ENCODE measurements at places on chromosomes 1 and 21. TPM values are rescaled to one million over a fixed set of nuclear protein-coding genes. Genes with fewer than 3 reads are reported as not detected.

DNA sequence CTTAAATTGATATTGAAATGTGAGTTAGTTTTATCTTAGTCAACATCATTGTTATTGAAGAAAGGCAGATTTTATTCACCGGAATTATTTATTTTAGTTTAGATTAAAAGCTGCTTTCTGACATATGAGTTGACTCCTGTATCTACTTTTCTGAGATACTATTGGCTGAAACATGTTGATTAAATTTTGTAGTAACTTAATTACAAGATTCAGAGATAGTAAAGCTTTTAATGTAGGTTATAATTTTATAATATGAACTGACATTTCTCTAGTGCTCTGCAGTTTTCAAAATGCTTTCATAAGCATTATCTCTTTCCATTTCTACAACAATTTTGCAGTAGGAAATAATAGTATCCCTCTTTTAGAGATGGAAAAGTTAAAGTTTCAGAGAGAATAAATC is 616.0 kb downstream of the USP25 start:
- DNase-seq, result no peak

The OVAAL gene
- total RNA-seq, result not detected

- DNase-seq, result no peak
Measured at GRCh38 chr1:18778437-18778836, 81.0 kb downstream of the TAS1R2 start.

The ECM1 gene
- 15.5 TPM for total RNA-seq

The CYP4B1 gene
- 268 TPM for total RNA-seq

- no peak for DNase-seq
Measured at GRCh38 chr1:110241516-110241915, 31.4 kb downstream of the KCNC4 start.

DNA sequence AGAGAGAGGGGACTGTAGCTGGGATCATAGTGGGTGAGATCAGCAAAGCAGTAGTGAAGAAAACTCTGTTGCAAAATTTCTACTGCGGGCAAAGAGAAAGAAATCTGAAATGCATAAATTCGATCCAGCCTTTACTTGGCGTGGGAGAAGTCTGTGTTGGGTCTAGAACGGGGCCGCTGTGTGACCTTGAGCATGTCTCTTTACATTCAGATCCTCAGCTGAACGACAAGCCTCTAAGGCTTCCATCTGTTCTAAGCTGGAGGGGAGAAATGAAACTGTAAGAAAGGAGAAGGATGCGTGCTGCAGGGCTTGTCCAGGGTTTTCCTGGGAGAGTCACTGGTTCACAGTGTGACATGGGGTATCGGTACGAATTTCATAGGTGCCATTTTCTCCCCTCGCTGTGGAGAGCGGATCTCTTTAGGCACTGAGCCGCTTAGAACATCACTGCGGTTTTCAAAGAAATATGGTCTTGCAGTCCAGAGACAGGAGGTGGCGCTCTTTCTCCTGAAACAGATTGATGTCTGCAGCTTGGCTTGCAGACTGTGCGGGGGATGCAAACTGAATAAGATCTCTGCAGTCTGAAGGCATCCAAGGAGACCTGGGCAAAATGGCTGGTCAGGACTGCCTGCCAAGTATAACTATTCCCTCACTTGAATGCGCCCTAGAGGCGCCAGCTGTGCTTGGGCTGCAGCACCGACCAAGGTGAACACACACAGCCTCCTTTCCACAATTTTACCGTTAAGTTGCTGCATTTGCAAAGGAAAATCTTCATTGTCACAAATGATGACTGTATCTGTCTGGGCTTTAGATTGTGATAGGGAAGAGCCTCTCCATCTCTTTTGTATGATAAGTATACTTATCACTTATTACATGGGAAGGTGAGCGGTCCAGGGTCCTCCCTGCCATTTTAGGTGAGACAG is 104.1 kb downstream of the XCL2 start:
- peak; percentile 66 for DNase-seq

GRCh38 chr1:157390651-157391050 is 161.7 kb downstream of the FCRL5 start:
- no peak for DNase-seq

The S100A14 gene
- total RNA-seq, result 112 TPM

The RIT1 gene
- 49.9 TPM for total RNA-seq

The GJA8 gene
- total RNA-seq, result not detected

The SLFNL1 gene
- total RNA-seq, result 2.8 TPM

GRCh38 chr1:46218443-46218842 is 15.3 kb downstream of the LURAP1 start:
- no peak for DNase-seq

DNA sequence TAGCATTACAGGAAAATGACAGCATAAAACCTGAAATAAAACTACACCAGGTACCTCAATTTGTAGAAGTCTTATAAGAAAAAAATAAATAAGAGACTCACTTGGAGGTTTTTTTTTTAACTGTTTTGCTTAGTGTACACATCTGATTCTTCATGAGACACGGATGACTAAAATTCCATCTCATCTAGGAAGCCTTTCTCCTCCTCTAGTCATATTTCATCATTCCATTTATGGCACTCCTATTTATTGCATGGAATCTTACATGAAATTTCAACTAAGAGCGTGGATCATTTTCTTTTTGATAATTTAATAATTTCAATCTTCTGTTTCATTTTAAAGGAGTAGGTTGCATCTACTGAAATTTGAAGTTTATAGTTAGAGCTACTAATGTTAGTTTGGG is 1.6 kb upstream of the PTGS2 start:
- DNase-seq, result no peak

DNA sequence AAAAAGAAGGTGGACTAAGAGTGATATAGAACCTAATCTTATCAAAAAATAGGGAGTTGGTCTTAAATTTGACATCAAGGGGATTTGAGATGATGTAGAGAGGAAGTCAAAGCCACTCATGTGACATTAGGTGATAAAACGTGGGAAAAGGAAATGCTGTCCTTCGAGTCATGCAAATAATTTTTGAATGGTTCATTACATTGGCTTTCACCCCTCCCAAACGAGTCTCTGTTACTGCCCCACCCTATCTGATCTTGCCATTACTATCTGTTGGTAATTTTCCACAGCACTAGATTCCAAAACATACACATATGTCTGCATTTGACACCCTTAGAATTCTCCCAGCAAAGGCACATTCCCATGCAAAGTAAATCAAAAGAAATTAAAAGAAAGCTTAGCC is 531.1 kb upstream of the ADAMTS5 start:
- no peak for DNase-seq

DNA sequence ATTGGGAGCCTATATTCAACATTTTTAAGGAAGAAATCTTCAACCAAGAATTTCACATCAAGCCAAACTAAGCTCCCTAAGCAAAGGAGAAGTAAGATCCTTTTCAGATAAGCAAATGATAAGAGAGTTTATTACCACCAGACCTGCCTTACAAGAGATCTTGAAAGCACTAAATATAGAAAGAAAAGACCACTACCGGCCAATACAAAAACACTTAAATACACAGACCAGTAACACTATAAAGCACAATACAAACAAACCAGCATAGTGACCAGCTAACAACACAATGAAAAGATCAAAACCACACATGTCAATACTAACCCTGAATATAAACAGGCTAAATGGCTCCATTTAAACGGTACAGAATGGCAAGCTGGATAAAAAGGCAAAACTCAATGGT is 165.4 kb downstream of the MRPL39 start:
- no peak for DNase-seq

- DNase-seq, result no peak
Measured at GRCh38 chr1:27966402-27967105, 6.8 kb downstream of the XKR8 start.

DNA sequence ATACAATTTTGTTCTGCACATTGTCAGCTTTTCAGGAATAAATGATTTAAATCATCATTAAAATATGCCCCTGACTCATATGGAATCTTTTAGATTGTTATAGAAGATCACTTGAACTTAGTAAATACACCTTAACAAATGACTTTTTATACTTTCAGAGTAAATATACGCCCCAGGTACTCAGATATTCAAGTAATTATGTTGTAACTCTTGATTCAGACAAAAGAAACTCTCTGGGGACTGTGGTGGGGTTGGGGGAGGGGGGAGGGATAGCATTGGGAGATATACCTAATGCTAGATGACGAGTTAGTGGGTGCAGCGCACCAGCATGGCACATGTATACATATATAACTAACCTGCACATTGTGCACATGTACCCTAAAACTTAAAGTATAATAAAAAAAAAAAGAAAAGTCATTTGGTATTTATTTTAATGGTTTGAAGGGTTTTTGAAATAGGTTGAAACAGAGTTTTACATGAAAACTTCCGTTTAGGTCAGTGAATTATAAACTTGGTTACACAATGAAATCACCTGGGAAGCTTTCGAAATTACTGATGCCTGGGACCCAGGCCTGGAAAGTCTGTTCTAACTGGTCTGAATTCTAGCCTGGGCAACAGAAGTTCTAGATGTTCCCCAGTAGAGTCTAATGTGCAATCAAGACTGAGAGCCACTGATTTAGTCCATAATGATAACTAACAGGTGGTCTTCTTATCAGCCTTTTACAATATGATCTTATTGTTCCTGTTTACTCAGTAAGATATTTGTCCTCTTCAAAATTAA is 320.5 kb upstream of the NR5A2 start:
- no peak for DNase-seq

The VANGL2 gene
- 6.3 TPM for total RNA-seq

DNA sequence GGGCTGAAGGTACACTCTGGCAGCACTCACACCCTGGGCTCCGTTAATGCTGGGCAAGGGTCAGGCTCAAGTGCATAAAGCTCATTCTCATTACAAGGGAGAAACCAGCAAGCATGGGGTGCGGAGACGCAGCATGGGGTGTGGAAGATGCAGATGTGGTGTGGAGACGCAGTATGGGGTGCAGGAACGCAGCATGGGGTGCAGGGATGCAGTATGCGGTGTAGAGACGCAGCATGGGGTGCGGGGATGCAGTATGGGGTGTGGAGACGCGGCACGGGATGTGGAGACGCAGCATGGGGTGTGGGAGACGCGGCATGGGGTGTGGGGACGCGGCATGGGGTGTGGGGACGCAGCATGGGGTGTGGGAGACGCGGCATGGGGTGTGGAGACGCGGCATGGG is 390.7 kb downstream of the NPHP4 start:
- no peak for DNase-seq

DNA sequence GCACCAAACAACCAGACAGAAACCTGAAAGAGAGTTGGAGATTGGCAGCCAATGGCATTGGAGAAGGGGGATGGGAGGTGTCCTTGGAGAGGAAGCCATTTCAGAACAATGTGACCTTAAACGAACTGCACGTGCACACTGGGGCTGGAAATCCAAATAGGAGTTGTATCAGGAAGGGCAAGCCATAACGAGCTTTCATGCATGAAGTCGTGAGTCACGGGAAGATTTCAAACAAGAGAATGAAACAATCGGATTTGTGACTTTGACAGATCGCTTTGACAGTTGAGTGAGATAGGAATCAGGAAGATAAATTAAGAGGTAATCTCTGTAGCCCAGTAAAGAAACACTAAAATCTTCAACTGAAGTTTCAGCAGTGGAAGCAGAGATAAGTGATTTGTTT is 445.8 kb upstream of the ZP4 start:
- no peak for DNase-seq

- no peak for DNase-seq
Measured at GRCh38 chr21:41709965-41710822, 56.7 kb downstream of the RIPK4 start.

The KMO gene
- 19.0 TPM for total RNA-seq

The KCNA3 gene
- 8.9 TPM for total RNA-seq

The LIN9 gene
- total RNA-seq, result 4.6 TPM

DNA sequence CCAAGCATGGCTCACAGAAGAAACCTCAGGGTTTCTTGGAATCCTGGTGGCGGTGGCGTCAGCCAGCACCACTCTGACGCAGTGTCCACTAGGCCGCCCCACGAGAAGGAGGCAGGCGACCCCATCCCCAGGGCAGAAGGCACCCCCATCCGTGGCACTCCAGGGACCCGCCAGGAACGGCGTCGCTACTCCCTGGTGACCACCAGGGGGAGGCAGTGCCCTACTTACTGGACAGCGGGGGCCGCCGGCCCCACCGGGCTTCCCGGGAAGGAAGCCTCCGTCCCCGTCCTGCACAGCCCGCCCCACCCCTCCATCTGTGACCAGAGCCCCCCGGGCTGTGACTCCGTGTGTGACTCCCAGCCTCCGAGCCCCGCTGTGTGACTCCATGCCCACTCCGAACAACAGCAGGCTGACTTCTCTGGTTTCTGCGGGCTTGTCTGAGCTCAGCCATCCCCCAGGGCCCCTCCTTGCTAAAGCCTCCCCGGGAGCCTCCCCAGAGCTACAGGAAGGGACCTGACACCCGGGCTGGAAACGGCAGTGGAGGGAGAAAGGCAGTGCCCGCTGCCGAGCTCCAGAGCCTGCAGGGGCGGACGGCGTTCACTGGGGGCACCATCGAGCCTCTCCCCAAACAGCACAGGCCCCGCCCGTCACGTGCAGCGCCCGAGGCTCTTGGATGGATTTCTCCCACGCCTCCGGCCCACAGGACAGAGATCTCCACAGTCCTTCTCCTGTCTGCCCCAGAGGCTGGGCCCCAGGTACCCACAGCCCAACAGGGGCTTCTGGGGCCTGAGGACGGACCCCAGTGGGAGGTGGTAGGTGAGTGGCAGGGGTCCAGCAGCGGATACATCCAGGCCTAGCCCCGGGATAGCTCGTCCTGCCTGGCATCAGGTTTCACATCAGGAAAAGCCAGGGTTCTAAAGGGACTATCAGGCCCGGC is 21.1 kb downstream of the KIF17 start:
- DNase-seq, result peak; percentile 92

- no peak for DNase-seq
Measured at GRCh38 chr1:114340892-114341291, 170.1 kb downstream of the TRIM33 start.

The CRP gene
- total RNA-seq, result 0.26 TPM

The DCDC2B gene
- total RNA-seq, result not detected

The IQGAP3 gene
- total RNA-seq, result 1.3 TPM

DNA sequence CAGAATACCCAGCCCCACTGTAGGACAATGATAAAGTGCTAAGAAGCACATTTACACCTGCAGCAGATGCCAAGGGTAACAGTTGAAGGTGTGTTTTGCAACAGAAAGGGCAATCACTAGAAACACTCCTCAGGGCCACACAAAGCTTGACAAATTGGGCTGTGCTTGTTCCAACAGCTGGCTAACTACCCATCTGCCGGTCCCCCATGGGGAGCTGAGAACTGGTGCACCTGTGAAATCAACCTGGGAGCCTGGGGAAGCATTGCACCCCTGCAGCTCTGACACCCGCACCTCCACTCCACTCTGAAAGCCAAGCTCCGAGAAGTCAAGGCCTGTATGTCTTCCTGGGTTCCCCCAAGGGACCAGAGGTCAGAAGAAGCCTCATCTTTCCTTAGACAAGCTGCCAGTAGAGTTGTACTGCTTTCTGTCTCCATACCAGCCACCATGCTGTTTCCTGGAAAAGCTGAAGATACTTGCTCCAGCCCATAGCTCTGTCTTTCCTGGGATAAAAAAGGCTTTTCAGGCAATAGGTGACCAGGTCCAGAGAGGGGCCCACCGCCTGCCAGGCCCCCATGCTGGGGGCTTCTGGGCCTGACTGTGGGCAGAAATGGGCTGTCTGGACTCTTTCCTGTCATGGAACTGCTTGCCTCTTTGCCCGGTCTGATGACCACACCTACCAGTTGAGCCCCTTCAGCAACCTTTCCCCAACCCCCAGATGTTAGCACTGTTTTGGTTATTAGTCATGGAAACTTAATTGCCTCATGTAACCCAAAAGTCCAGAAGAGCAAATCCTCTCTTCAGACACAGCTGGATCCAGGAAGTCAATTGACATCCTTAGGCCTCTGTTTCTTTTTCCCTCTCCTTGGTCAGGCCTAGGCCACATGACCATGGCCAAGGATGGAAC is 93.6 kb downstream of the KIF14 start:
- no peak for DNase-seq

- DNase-seq, result no peak
Measured at GRCh38 chr1:236576004-236576403, 28.3 kb downstream of the HEATR1 start.
